Bronchial epithelial cell (primary cell): ENCODE measurements at places on chromosomes 16 and 17.

- DNase-seq, result no peak
Measured at GRCh38 chr17:29193146-29193545, 12.9 kb upstream of the MYO18A start.

DNA sequence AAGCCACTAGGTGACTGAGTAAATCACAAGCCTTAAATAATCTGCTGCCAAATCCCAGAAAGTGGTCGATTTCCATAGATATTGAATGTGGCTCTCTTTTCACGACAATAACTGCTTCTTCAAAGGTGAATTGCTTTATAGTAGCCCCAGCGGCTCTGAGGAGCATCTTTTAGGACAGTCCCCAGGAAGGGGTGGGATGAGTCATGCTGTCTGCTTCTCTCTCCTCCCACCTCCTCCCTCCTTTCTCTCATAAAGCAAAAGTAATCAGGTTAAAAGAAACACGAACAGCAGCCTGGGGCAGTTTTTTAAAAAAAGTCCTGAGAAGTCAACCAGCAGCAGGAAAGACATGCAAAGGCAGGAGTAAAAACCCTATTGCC, 1.8 kb downstream of the KIAA0513 start:
- peak; percentile 65 for DNase-seq

GRCh38 chr16:1526608-1527555, 6.6 kb upstream of the TMEM204 start:
- DNase-seq, result no peak

DNA sequence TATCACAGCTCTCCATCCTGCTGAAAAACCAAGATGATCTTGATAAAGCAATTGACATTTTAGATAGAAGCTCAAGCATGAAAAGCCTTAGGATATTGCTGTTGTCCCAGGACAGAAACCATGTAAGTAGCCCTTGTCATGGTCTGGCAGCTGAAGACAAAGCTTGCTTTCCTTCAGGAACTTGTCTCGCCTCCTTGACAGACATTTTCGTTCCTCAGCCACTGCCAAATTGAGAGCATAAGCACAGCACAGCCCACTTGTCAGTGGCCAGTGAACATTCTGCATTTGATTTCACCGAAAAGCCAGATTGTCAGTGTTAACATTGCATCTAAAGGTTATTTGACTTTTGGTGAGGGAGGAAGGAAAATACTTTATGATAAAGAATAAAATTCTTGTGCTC, 35.6 kb downstream of the MAP3K3 start:
- no peak for DNase-seq

DNA sequence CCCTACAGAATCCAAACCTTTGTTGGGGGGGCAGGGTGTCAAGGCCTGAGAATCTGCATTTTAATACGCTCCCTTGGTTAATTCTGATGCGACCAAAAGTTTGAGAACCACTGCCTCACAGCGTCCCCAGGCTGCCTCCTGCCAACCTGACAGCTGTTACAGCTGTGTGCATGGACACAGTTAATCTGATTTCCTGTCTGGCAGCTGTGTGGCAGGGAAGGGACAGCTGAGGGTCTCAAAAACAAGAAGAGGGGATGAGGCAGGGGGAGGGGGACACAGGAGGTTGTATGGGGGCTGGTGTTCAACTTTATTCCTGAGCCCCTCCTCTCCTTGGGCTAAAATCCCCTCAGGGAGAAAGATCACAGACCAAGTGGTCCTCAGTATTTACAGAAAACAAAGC, 17.5 kb downstream of the HDAC5 start:
- DNase-seq, result no peak
